Pancreas (tissue), 10 donors: ENCODE measurements at places on chromosomes 6 and 20. TPM values are rescaled to one million over a fixed set of nuclear protein-coding genes. Genes with fewer than 3 reads are reported as not detected.

- DNase-seq: no peak
- no peaks in the 10 kb centered on the region for H3K4me1 ChIP-seq
- no peaks in the 10 kb centered on the region for H3K27me3 ChIP-seq
- H3K27ac ChIP-seq: no peak overlapping the region
- H3K4me3 ChIP-seq: no peak overlapping the region
Measured at GRCh38 chr6:113437566-113437965, 419.6 kb upstream of the MARCKS start.

The TULP4 gene
- 72.6 TPM for total RNA-seq

GRCh38 chr6:34149452-34149810 is 3.5 kb upstream of the GRM4 start:
- no peak for DNase-seq
- H3K4me1 ChIP-seq: peaks cover 5% of the 10 kb centered on the region
- no peaks in the 10 kb centered on the region for H3K36me3 ChIP-seq
- H3K27me3 ChIP-seq: peaks cover 7% of the 10 kb centered on the region

DNA sequence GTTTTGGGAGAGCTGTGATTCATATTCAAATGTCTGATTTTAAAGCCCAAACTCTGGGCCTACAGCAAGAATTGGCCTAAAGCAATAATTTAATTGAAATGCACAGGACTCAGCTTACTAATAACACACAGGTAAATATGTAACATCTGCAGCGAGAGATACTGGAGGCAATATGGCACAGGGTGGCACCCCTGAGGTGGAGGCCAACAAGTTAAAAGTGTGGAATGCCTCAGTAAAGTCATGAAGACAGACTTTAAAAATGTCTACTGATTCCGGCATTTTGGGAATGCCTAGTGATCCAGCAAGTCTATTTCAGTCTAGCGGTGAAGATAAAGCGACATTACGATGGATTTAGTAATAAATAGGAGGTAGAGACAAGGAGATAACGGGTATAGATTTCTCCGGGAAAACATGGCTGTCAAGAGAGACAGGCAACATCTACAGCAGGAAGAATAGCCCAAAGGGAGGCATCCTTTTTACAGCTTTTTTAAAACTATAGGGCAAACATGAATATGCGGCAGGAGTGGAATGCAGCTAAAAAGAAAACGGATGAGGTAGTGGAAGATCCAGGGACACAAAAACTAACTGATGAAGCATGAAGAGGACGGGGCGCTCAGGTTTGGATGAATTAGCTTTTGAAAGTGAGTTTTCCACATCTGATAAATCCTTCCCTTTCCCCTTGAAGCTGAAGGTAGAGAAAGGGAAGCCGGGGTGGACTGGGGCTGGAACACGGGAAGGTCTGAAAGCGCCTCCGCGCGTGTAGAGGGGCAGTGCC is 1.2 kb downstream of the NANP start:
- no peak for DNase-seq
- H3K36me3 ChIP-seq: no peaks in the 10 kb centered on the region
- H3K27ac ChIP-seq: peak overlapping the region; percentile 88

DNA sequence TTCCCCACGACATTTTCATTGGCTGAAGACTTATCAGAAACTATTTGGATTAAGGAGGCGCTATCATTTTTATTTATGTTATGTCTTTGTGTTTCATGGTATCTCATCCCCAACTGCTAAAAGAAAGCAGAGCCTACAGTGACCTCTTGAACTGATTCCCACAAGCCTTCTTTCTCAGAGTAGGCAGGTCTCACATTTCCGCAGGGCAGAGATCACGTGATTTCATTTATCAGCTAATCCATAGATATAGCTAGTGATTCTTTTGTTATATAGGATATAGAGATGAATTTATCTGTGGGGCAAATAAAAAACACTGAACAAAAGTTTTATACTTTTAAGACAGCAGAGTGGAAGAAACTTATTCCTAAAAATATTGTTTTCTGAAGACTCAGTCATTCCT is 25.0 kb upstream of the POPDC3 start:
- H3K4me1 ChIP-seq: no peaks in the 10 kb centered on the region
- H3K36me3 ChIP-seq: no peaks in the 10 kb centered on the region
- no peak overlapping the region for H3K27ac ChIP-seq

- H3K4me1 ChIP-seq: no peaks in the 10 kb centered on the region
- H3K36me3 ChIP-seq: no peaks in the 10 kb centered on the region
- no peak for DNase-seq
- H3K4me3 ChIP-seq: no peak overlapping the region
- no peak overlapping the region for H3K27ac ChIP-seq
- H3K27me3 ChIP-seq: no peaks in the 10 kb centered on the region
Measured at GRCh38 chr6:55734256-55734655, 141.1 kb downstream of the BMP5 start.

DNA sequence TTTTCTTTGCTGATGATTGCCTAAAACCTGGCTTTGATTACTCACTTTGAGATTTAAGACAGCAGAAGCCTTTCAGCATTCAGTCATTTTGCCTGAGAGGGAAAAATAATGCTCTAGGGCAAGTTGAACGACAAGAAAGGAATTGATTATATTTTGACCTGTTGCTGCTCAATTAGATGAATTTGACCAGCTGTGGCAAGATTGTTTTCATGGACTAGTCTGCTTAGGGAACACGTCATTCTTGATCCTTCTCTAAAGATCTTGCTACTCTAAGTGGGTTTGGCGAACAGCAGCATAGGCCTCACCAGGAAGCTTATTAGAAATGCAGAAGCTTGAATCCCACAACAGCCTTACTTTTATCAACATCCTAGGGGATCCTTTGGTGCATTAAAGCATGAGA is 59.7 kb upstream of the PHACTR1 start:
- no peak overlapping the region for H3K27ac ChIP-seq
- peaks cover 6% of the 10 kb centered on the region for H3K4me1 ChIP-seq
- no peaks in the 10 kb centered on the region for H3K36me3 ChIP-seq

GRCh38 chr6:148827416-148828045 is 80.7 kb downstream of the UST start:
- H3K4me3 ChIP-seq: no peak overlapping the region
- DNase-seq: no peak
- H3K4me1 ChIP-seq: no peaks in the 10 kb centered on the region
- no peaks in the 10 kb centered on the region for H3K27me3 ChIP-seq
- no peak overlapping the region for H3K27ac ChIP-seq
- no peaks in the 10 kb centered on the region for H3K36me3 ChIP-seq

The RCAN2 gene
- 6.7 TPM for total RNA-seq

GRCh38 chr20:45835329-45835765 is 1.7 kb downstream of the SNX21 start:
- H3K4me1 ChIP-seq: no peaks in the 10 kb centered on the region
- H3K27me3 ChIP-seq: no peaks in the 10 kb centered on the region
- H3K4me3 ChIP-seq: no peak overlapping the region
- no peak overlapping the region for H3K27ac ChIP-seq
- H3K36me3 ChIP-seq: no peaks in the 10 kb centered on the region
- DNase-seq: no peak

DNA sequence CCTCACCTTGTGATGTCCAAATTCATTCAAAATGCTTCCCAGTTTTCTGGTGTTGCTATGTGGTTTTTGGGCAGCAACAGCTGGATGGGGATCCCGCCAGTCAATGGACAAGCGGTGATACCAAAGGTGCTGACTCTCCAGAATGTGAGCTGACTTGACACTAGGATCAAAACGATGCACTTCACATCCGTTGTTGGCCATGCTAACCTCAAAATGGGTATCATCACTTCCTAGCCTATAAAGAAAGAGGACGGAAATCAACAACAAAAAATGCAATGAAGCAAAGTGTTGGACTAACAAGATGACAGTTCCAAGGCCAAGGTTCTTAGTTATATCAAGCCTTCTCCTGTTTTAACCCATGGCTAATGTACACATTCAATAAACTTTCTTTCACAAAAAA is 59.2 kb downstream of the METTL24 start:
- H3K27ac ChIP-seq: no peak overlapping the region
- no peaks in the 10 kb centered on the region for H3K27me3 ChIP-seq
- no peaks in the 10 kb centered on the region for H3K36me3 ChIP-seq
- no peak overlapping the region for H3K4me3 ChIP-seq

The FAM209B gene
- not detected for total RNA-seq

DNA sequence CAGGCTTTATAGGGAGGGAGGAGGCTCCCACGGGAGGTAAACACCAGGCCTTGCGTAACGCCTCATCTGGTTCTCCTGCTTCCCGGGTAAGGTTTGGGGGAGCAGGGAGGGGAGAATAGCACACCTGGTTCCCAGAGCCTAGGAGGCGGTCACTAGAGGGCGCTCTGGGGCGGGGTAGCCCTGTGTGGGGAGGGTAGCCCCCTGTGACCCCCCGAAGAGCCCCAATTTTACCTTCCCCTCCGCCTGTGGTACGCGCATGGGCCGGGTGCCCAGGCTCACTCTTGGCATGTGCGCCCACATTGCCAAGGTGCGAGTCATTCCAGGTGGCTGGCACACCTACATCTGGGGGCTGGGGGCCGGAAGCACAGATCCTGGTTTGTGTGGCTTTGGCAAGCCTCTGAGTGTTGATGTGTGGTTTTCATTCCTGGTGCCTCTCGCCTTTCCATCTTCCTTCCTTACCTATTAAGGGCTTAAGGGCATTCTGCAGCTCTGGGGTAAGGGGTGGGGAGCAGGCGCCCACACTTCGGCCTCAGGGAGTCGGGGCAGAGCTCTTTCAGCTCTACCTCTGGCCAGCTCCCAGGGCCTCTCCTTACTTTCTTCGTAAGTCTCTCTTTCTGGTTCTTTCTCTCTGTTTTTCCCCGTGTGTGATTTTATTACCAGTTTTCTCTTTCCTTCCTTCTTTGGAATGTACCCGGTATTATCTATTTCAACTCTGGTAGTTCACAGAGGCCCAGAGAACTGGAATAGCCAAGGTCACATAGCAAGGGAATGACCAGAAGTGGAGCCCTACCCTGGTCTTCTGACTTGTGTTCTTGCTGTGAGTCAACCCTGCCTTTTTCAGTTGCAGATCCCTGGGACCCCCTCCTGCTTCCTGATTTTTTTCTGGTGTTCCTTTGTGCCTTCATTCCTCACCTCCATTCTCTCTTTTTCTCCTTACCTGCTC is 492 bp upstream of the RNF39 start:
- H3K4me1 ChIP-seq: peaks cover 14% of the 10 kb centered on the region
- peak overlapping the region; percentile 56 for H3K4me3 ChIP-seq
- H3K27me3 ChIP-seq: no peaks in the 10 kb centered on the region
- no peaks in the 10 kb centered on the region for H3K36me3 ChIP-seq

DNA sequence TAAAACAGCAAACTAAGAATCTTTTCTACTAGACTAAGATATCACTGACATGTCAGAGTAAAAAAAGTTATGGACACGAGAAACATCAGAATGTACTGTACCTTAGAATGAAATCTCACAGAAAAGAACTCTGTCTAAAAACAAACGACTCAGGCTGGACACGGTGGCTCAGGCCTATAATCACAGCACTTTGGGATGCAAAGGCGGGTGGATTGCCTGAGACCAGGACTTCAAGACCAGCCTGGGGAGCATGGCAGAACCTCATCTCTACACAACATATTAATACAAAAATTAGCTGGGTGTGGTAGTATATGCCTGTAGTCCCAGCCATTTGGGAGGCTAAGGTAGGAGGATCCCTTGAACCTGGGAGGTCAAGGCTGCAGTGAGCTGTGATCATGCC is 122.6 kb downstream of the PRND start:
- no peaks in the 10 kb centered on the region for H3K36me3 ChIP-seq
- no peak for DNase-seq
- no peak overlapping the region for H3K27ac ChIP-seq
- no peaks in the 10 kb centered on the region for H3K27me3 ChIP-seq
- no peak overlapping the region for H3K4me3 ChIP-seq
- H3K4me1 ChIP-seq: no peaks in the 10 kb centered on the region

The ALDH8A1 gene
- total RNA-seq: 0.19 TPM

- H3K27me3 ChIP-seq: no peaks in the 10 kb centered on the region
- no peak overlapping the region for H3K4me3 ChIP-seq
- DNase-seq: no peak
- H3K27ac ChIP-seq: no peak overlapping the region
- H3K4me1 ChIP-seq: no peaks in the 10 kb centered on the region
- no peaks in the 10 kb centered on the region for H3K36me3 ChIP-seq
Measured at GRCh38 chr6:22008248-22008836, 288.5 kb downstream of the PRL start.

The MCCD1 gene
- total RNA-seq: not detected

GRCh38 chr20:35246723-35247122 is 20.2 kb downstream of the MMP24 start:
- no peak overlapping the region for H3K4me3 ChIP-seq
- no peaks in the 10 kb centered on the region for H3K4me1 ChIP-seq
- H3K36me3 ChIP-seq: no peaks in the 10 kb centered on the region
- no peaks in the 10 kb centered on the region for H3K27me3 ChIP-seq
- H3K27ac ChIP-seq: no peak overlapping the region
- DNase-seq: no peak

The CCN2 gene
- total RNA-seq: 68.2 TPM

- peaks cover 36% of the 10 kb centered on the region for H3K36me3 ChIP-seq
- no peak overlapping the region for H3K27ac ChIP-seq
- no peak for DNase-seq
- no peaks in the 10 kb centered on the region for H3K27me3 ChIP-seq
- H3K4me1 ChIP-seq: no peaks in the 10 kb centered on the region
Measured at GRCh38 chr6:33264015-33264414, 7.7 kb downstream of the VPS52 start.

The HDGFL1 gene
- not detected for total RNA-seq

DNA sequence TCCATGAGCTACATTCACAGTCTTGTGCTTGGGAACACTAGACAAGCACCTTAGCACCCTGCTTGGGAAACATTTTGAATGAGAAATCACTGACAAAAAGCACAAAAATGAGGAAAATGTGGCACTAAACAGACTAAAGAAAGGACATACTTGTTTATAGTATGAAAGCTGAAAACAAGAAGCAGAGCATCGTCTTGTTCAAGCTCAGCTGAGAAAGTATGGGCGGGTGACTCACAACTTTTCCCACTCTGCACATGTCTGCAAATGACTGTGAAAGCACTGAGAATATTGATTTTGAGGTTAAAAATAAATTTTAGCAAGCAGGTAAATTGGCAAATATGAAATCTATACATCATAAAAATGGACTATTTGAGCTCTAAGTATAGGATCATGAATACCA is 725.3 kb downstream of the COL12A1 start:
- no peak overlapping the region for H3K27ac ChIP-seq
- no peaks in the 10 kb centered on the region for H3K27me3 ChIP-seq
- H3K4me3 ChIP-seq: no peak overlapping the region
- H3K36me3 ChIP-seq: no peaks in the 10 kb centered on the region
- no peaks in the 10 kb centered on the region for H3K4me1 ChIP-seq
- no peak for DNase-seq

The DYNLT2 gene
- total RNA-seq: 0.83 TPM

The IL17F gene
- not detected for total RNA-seq

DNA sequence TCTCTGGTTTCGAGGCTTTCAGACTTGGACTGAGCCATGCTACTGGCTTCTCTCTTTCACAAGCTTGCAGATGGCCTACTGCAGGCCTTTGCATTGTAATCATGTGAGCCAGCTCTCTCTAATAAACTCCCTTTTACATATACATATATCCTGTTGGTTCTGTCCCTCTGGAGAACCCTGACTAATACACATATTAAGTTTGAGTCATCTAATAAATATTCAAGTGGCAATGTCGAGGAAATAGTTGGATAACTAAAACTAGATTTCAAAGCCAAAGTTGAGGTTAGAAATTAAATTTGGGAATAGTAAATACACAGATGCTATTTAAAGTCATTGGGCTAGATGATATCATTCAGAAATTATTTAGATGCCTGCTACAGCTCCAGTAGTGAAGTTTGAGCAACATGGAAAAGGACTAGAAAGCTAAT is 1343.4 kb downstream of the GRIK2 start:
- no peak for DNase-seq
- H3K36me3 ChIP-seq: no peaks in the 10 kb centered on the region
- H3K4me1 ChIP-seq: no peaks in the 10 kb centered on the region
- H3K4me3 ChIP-seq: no peak overlapping the region
